ENCODE measurements at places on chromosomes 4 and X.
A peak's percentile ranks its signal among the peaks of the same experiment; 100 is the strongest.

GRCh38 chrX:701673-702072, 71.1 kb downstream of the SHOX start:
- no peak for DNase-seq

- DNase-seq, result peak; percentile 28
These were observed 1010.4 kb downstream of the ADGRL3 start for GRCh38 chr4:62210486-62210885.

DNA sequence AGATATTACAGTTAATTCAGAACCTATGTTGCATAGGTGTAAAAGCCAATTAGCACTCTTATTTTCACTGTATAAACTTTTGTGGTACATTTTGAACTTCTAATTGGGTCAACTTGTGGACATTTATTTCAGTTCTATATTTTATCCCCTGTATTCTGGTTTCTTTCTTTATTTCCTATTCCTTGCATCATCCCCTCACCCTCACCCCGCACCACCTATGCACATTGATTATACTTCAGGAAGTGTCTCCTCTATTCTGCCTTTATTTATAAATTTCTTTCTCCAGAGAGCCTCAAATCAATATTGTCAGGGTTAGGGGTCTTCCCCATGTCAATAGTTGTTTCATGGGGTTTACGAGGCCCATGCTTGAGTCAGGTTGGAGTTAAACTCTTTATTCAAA, 83.1 kb downstream of the TEX13C start:
- DNase-seq, result no peak

DNA sequence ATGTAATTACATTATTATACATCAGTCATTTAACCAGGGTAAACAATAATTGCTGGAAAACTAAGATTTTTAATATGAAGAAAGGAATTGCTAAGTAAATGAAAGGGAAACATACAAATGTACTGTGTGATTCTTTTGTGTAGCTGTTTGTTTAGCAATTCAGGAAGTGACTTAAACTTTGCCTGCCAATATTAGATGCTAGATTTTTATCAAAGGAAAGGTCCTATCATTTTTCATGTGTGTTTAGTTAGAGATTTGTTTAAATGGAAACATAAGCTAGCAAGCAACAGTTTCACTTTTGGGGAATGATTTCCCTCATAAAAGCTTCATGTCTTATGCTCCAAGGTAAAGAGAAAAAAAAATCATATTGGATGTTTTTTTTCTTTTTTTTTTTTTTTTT, 95.1 kb upstream of the LIMCH1 start:
- no peak for DNase-seq

- no peak for DNase-seq
These were observed 194.6 kb upstream of the C1QTNF7 start for GRCh38 chr4:15233264-15233597.

Data from fibroblast of skin of right biceps (primary cell).